SJSA1 (cell line): ENCODE measurements at places on chromosomes 5 and 9.

DNA sequence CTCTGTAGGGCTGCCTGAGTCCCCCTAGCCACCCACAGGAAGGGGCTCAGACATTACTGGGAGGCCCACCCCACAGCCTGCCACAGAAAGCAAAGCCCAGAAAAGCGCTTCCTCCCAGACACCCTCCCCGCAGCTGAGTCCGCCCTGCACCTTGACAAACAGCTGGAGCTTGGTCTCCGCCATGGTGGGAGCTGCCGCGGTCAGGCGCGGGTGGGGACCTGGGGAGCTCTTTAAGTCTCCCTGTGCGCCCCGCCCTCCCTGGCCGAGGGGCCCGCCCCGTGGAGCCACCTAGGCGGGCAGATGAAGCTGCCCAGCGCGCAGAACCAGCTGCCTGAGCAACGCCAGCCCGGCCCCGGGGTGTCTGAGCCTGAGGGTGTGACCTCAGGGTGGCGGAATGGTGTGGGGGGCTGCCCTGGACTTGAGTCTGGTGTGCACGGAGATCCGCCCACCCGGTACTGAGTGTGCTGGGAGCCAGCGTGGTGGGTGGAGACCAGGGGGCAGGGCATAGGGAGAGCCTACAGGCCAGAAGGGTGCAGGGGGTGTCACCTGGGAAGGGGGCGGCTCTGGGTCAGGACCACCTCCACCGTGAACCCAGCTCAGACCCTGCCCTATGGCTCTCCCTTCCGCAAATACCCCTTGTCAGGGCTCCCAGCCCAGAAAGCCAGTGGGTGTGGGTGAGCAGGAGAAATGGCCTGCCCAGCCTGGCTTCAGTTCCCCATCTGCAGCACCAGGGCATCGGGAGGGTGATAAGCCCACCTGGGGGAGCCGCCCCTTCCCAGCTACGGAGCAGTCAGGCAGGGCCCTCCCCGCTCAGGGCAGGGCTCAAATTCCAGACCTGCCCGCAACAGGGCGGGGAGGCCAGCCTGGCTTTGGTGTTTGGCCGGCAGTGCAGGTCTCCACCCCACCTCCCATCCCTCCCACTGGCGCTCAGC, at the start of gene CLIC3:
Gene CLIC3, minus strand, starts transcription at position 208 of the 932 bp plus-strand sequence. Its CDS starts 25 bp downstream, at position 183.
- no peak within 1 kb of the TSS for H3K27ac ChIP-seq
- peaks cover 36% of the 10 kb centered on the region for H3K4me1 ChIP-seq
- no peaks in the 10 kb centered on the region for H3K36me3 ChIP-seq
- H3K4me3 ChIP-seq: no peak within 1 kb of the TSS

DNA sequence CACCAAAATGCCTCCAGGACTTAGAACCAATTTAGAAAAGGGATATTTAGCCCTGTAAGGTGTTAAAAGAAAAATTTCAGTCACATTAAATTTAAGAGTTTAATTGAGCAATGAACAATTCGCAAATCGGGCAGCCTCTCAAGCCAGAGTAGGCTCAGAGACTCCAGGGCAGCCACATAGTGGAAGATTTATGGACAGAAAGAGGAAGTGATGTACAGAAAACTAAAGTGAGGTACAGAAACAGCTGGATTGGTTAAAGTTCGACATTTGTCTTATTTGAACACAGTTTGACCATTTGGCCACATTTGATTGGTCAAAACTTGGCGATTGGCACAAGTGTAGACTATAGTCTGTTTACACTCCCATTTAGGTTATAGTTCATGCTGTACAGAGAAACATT, 525.9 kb upstream of the ZNF608 start:
- H3K4me3 ChIP-seq: no peak overlapping the region
- peaks cover 42% of the 10 kb centered on the region for H3K4me1 ChIP-seq
- H3K27me3 ChIP-seq: no peaks in the 10 kb centered on the region
- no peak for DNase-seq
- H3K36me3 ChIP-seq: no peaks in the 10 kb centered on the region

DNA sequence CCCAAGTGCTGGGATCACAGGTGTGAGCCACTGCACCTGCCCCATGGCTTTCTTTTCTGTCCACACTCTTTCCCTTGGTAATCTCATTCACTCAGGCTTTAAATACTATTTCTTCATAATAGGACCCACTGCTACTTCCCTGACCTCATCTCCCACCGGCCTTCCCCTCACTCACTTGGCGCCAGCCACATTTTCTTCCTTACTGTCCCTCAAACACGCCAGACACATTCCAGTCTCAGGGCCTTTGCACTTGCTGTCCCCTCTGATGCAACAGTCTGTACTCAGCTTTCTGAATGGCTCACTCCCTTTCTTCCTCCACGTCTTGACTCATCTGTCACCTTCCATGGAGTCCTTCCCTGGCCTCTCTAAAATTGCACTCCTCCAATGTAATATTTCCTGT, 111.1 kb upstream of the MVB12B start:
- no peak for DNase-seq
- peaks cover 11% of the 10 kb centered on the region for H3K27me3 ChIP-seq
- no peaks in the 10 kb centered on the region for H3K36me3 ChIP-seq
- H3K4me3 ChIP-seq: no peak overlapping the region

- peaks cover 23% of the 10 kb centered on the region for H3K4me1 ChIP-seq
- H3K27ac ChIP-seq: no peak overlapping the region
- no peaks in the 10 kb centered on the region for H3K36me3 ChIP-seq
Observed at GRCh38 chr5:115465431-115465830, 79.1 kb downstream of the FEM1C start.

GRCh38 chr5:113201715-113202114, 225.1 kb downstream of the DCP2 start:
- no peak for DNase-seq
- no peaks in the 10 kb centered on the region for H3K36me3 ChIP-seq
- no peak overlapping the region for H3K4me3 ChIP-seq
- peaks cover 39% of the 10 kb centered on the region for H3K4me1 ChIP-seq
